ENCODE measurements at places on chromosomes 7 and 10.

DNA sequence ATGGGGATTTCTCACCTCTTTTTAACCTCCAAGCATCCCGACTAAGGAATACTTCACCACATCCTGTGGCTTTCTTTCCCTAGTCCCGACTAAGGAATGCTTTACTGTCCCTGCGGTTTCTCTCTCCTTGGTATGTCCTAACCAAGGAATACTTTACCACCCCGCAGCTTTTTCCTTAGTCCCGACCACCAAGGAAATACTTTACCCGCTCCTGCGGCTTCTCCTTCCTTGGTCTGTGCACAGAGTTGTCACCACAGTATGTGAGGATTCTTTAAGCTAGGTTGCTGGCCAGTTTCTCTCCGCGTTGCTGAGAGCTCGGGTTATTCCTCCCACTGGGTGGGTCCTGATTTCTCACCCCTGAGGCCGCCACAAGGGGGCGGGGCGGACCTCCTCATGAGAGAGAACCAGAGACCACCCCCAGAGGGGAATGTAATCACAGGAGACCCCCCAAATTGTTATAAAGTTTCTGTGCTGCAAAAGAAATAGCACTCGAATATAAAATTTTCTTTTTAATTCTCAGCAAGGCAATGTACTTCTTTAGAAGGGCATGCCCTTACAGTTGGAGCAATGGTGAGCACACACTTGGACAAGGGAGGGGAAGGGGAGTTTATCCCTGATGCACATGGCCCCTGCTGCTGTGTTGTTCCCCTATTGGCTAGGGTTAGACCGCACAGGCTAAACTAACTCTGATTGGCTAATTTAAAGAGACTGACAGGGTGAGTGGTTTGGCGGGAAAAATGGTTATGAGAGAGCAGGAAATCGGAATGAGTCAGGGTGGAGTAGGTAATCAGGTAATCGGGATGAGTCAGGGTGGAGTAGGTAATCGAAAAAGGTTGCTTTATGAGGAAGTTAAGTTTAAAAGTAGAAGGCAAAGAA lies 12.8 kb downstream of the SUGCT start:
- DNase-seq: no peak

GRCh38 chr7:96770758-96771157 lies 61.1 kb upstream of the SEM1 start:
- DNase-seq: no peak

DNA sequence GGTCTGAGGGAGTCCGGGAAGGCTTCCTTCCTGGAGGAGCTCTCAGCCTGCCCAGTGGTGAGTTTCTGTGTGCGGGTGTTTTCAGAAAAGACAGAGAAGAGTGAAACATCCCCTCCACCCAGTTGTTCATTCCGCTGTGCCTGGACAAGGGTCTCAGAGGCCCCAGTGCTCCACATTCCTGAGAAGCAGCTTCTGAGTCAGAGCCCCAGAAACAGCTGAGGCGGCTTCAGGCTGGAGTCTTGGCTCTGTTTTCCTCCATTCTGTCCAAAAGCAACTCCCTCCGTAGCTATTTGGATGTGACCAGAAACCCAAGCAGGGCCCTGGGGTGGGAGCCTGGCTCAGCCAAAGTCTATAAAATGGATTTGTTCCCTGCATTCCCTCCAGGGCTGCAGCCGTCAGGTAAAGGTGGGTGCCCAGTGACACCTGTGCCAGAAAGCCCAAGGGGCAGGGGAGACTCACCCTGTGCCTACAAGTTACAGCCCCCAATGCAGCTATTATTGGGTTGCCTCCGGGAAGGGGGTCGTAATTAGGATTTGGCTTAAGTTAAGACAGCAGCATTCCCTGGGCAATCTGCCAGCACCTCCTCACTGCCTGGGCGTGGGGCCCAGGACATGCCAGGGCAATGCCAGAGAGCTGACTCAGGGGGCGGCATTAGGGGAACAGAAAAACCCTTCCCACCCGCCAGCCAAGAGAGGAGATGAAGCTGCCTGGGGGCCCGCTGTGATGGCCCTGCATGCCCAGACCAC lies 13.1 kb upstream of the CAMK2G start:
- DNase-seq: peak; percentile 79

DNA sequence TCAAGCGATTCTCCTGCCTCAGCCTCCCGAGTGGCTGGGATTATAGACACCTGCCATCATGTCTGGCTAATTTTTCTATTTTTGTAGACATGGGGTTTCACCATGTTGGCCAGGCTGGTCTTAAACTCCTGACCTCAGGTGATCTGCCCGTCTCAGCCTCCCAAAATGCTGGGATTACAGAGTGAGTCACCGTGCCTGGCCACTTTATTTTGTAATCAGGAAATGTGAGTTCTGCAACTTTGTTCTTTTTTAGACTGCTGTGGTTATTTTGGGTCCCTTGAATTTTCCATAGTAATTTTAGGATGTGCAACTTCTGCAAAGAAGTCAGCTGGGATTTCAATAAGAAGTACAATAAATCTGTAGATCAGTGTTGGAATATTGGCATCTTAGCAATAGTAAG lies 96.8 kb downstream of the CYTH3 start:
- no peak for DNase-seq

- DNase-seq: no peak
Observed at GRCh38 chr7:42915356-42915755, 3.5 kb upstream of the C7orf25 start.

DNA sequence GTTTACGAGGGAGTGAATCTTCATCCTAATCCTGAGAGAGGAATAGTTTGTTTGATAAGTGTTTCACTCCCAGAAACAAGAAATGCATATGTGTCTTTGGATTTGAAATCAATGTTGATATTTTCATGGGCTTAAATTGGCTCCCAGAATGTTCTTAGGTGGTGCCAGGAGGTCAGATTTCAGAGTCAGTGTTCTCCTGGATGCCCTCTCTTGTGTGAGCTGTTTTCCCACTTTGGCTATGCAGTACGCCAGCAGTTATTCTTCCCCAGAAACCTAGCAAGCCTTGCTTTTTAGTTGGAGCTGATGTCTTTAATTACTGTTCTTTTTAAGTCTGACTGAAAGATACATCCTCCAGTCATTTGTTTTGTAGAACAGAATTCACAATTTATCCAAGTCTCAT lies 291.4 kb downstream of the DNAJB9 start:
- DNase-seq: no peak

GRCh38 chr7:132065989-132066603 lies 509.7 kb upstream of the PODXL start:
- DNase-seq: no peak

DNA sequence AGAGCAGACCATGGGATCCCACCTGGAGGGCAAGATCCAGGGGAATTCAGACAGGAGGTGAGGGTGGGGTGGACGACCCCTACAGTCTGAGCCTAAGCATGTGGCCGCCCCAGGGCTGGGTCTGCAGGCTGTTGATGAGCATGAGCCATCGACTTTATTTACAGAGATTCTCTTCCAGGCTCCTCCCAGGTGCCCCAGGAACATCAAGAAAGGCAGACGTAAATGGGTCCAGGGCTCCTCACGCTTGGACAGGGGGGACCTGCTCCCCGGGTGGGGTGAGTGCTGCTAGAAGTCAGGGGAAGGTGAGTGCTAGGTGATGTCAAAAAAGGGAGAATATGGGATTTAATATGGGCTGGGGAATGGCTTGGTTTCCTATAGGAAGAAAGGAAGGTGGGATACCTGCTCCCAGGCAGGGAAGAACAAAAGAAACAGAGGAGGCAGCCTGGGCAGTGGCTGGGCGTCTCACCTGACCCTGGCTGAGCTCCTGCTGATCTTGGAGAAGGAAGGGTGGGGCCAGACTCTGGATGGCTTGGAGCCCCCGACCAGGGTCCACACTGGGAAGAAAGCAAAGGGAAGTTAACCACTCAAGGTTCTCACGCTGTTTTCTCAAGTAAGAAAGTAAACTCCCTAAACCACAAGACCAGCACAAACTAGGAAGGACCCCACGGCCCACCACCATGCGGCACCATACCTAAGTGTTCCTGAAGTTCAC lies 162.1 kb upstream of the SHH start:
- DNase-seq: no peak

DNA sequence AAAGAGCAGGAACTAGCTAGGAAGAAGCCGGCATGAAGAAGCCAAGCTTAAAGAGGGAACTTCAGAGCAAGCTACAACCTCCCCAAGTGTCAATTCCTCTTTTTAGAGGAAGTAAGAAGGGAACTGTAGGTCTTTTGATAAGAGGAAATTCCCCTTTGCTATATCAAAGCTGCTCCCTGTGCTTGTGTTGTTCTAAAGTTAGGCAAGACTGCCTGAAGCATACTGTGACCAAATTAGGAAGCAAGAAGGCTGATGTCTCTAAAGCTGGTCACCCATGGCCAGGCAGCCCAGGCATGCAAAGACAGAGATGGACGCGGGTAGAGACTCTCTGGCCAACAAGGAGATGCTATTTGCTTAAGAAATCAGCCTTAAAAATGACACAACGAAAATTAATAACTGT lies 87.9 kb downstream of the RNF216 start:
- DNase-seq: peak; percentile 55

- DNase-seq: peak; percentile 79
Observed at GRCh38 chr7:13989126-13989948, at the start of gene ETV1. TSS of gene ETV1 (minus strand) at chr7:13989666. CDS start at chr7:13989052, 614 bp downstream.

DNA sequence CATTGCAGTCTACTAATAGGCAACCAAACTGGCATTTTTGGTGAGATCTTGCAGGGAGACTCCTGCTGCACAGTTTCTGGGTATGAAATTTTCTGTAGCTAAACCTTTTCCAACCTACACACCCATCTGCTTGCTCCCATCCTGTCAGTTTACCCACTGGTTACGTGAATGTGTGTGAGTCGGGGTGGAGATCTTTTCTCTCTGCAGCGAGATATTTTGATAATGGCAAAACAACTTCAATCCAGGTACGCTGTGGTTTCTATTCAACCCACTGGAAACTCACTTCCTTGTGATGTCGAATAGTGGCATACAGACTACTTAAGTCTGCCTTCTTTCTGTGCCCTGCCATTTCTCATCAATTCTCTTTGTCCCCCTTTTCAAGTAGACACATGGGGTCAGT lies 4.5 kb downstream of the PLEKHA1 start:
- DNase-seq: no peak

DNA sequence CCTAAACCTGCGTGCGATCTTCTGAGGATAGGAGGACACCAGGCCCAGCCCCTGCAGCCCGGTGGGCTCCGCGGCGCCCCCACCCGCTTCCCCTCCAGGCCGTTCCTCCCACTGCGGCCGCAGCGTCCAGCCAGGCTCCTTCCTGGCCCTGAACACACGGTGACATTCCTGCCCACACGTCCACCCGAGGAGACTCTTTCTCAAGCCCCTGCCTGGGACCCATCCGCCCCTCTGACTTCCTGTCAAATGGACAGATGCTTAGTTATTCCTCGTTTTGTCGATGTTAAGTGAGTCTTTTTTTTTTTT lies 32.4 kb upstream of the RNF32 start:
- DNase-seq: no peak

DNA sequence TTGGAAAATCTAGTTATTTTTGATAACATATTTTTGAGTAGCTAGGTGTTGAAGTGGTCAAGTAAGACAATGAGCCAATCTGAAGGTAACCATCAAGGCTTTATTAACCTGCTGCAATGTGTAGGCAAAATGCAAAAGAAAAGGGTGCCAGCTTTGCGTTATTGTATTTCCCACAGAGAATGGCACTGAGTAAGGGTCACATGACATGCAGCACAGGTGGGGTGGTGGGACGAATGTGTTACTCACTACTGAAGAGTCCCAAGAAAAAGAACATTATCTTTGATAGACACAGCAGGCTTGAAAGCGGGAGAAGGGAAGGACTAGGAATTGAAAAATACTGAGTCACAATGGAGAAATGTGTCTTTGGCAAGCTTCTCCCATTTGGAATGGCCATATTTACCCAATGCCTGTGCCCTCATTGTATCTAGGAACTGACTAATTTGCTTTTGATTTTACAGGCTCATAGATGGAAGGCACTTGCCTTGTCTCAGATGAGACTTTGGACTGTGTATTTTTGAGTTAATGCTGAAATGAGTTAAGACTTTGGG lies 898.6 kb upstream of the POT1 start:
- DNase-seq: no peak

GRCh38 chr10:122420624-122421007 lies 33.8 kb upstream of the ARMS2 start:
- DNase-seq: no peak

DNA sequence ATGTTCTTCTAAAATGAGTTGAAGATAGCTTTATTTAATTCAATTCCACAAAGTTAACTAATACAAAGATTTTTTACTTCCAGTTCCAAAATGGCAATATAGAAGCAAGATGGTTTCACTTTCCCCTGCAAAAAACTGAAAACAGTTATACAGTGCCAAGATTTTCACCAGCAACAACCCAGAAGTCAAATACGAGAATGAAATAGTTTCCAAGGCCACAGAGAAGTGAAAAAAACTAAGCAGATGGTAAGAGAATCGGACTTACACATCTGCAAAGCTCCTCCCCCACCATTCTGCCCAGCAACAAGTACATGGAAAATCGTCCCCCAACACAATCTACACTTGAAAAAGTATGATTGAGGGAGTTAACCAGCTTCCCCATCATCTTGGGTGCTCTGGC lies 30.3 kb upstream of the KEL start:
- DNase-seq: no peak

- no peak for DNase-seq
Observed at GRCh38 chr7:36904802-36905201, 180.5 kb upstream of the AOAH start.

DNA sequence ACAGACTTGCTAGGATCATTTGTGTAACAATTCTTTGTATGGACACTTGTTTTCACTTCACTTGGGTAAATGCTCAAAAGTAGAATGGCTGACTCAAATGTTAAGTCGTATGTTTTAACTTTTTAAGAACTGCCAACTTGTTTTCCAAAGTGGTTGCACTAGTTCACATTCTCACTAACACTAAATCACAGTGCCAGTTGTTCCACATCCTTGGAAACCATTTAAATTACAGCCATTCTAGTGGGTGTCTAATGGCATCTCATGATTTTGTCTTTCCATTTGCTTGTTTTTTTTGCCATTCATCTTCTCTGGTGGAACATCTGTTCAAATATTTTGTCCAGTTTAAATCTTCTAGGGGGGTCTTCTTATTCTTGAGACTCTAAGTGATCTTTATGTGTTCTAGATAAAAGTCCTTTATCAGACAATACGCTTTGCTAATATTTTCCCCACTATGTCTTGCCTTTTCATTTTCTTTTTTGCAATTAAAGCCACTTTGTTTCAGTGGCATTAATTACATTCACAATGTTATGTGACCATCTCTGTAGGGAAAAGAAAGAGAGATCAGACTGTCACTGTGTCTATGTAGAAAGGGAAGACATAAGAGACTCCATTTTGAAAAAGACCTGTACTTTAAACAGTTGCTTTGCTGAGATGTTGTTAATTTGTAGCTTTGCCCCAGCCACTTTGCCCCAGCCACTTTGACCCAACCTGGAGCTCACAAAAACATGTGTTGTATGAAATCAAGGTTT lies 63.9 kb downstream of the ITGB1 start:
- no peak for DNase-seq

GRCh38 chr7:68509054-68509453 lies 1089.2 kb upstream of the AUTS2 start:
- DNase-seq: no peak

- no peak for DNase-seq
Observed at GRCh38 chr10:124568339-124568738, 106.7 kb downstream of the LHPP start.

- no peak for DNase-seq
Observed at GRCh38 chr7:84924353-84924752, 262.5 kb downstream of the SEMA3D start.

- DNase-seq: no peak
Observed at GRCh38 chr7:7304705-7305450, 122.5 kb downstream of the C1GALT1 start.

Measured in heart right ventricle (tissue), 16 donors.